ENCODE measurements at places on chromosomes 11 and 22. TPM values are rescaled to one million over a fixed set of nuclear protein-coding genes. Genes with fewer than 3 reads are reported as not detected.

The ZDHHC8 gene
- total RNA-seq: 8.7 TPM

The HTATIP2 gene
- total RNA-seq: 27.9 TPM

- peak; percentile 93 for DNase-seq
Observed at GRCh38 chr11:131888230-131888855, 517.9 kb downstream of the NTM start.

DNA sequence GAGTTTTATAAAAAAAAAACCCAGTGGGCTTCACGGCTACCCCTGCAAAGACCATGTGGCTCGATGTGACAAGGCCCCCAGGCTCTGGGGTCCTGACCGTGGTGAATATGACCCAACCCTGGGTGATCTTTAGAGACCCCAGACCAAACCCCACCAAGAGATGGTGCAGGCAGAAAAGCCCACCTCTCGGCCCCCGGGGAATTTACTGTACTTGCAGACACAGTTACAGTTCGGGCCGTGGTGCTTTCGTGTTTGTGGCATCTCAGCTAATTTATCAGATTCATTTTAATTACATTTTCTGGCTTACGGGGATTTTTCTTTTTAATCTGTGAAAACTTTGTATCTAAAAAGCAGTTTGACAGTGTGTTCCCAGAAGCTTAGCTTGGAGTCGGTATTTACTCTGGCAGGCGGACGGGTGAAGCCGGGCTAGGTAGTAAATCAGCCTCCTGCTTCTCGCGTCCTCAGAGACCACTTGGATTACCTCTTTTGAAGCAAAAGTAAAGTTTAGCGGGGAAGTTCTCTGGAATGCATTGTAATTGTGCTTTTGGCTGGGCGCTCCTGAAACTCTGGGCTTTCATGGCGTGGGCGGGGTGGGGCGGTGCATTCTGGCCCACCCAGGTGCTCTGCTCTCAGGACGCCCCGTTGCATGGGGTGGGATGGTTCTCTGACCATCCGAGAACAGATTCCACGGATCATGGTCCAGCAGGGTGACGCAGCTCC is 25.3 kb downstream of the ANO1 start:
- no peak for DNase-seq

- DNase-seq: peak; percentile 94
Observed at GRCh38 chr11:77073328-77074001, 6.7 kb downstream of the CAPN5 start.

GRCh38 chr22:30250661-30251267 is 4.2 kb upstream of the LIF start:
- peak; percentile 49 for DNase-seq

DNA sequence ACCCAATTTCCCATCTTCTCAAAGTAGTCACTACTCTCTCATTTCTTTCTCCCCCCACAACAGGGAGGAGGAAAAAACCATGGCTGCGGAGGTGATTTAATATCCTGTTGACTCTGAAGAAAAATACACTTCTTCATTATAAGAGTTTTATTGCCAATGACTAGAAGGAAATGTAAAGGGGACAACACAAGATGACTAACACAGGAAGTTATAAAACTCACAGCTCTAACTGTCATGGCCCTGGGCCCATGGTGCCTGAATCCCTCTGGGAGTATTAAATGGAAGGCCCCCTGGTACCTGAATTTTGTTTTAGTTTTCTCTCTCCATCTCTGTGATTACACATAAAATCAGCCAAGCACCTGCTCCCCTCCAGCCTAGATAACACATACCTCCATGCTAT is 352.8 kb upstream of the FAT3 start:
- DNase-seq: no peak

- DNase-seq: peak; percentile 14
Observed at GRCh38 chr22:17095538-17095937, 10.7 kb downstream of the IL17RA start.

The CATSPER1 gene
- not detected for total RNA-seq

The RAB36 gene
- 4.6 TPM for total RNA-seq

The MPPED2 gene
- not detected for total RNA-seq

DNA sequence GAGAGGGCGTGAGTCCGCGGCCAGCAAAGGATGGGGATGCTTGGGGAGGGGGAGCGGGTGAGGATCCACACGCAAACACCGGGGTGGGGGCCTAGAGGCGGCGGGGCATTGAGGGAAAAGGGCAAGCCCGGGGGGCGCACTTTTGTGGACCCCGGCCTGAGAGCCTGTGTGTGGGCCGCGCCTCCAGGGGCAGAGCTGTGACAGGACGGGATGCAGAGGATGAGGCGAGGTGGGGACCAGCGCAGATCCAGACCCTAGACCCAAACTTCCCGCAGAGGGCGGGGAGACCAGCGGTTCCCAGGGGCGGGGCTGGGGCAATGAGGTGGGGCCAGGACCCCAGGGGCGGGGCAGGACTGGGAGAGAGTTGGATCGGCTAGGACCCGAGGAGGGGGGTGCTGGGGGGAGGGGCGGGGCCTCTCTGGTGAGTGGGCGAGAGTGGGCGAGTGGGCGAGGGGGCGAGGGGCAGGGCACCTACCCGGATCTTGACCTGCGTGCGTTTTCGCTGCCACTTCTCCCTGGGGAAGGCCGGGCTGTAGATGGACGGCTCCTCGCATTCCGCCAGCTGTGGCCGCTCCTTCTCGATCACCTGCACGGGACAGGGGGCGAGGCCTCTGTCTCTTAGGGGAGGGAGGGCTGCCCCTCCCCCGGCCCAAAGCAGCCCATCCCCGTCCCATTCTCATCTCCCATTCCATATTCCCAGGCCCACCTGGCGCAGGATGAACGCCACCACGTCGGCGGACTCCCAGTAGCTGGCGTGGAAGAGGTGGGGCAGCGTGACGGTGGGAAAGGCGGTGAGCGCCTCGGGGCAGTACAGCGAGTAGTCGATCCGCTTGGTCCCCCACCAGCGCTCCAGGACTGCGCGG is 10.6 kb downstream of the PITPNM1 start:
- no peak for DNase-seq

DNA sequence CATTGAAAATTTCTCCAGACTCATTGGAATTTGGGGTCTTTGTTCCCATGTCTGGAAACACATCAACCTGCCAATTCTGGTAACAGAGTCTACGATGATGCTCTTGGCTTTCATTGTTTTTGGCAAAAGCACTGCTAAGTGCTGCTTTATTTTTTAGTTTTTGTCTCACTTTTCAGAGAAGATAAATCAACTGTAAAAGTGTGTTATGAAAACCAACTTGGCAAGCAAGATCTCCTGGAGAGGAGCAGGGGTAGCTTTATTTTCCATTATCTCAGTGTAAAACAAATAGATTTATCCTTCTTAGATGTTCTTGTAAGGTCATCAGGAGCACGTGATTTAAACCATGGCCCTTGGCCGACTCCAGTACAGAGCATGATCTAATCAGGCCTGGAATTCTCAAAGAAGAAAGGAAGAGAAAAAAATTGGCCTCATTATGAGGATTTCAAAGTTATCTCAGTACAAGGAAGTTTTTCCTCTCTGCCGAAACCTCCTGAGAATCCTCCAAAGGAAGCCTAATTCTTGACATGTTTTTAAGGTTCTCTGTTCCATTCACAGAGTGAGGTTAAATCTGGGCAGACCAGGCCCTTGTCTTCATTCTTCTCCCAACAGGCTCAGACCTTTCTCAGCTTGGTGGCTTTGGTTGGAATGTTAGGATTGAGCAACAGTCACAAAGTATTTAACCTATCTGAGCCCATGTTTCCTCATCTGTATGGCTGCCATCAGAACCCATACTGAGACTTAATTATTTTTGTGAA is 16.4 kb upstream of the PAMR1 start:
- DNase-seq: peak; percentile 99

- DNase-seq: no peak
Observed at GRCh38 chr11:117614728-117615127, 182.3 kb downstream of the DSCAML1 start.

GRCh38 chr11:131924001-131924400 is 553.6 kb downstream of the NTM start:
- DNase-seq: no peak

DNA sequence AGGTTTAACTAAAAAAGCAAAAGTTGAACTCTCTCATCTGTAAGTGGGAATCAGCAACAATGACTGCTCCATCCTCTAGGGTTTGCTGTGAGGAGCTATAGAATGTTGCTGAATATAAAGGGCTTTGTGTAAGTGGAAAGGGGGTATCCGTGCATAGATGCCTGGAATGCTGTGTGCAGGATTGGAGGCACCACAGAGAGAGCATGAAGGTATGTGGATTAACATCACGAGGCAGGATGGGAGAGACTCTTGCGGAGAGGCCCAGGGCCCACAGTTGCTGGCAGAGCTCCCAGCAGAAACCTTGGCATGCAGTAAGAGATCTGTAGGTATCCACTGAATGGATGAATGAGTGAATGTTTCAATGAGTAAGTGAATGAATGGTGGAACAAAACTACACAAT is 298.7 kb upstream of the DDI1 start:
- no peak for DNase-seq

DNA sequence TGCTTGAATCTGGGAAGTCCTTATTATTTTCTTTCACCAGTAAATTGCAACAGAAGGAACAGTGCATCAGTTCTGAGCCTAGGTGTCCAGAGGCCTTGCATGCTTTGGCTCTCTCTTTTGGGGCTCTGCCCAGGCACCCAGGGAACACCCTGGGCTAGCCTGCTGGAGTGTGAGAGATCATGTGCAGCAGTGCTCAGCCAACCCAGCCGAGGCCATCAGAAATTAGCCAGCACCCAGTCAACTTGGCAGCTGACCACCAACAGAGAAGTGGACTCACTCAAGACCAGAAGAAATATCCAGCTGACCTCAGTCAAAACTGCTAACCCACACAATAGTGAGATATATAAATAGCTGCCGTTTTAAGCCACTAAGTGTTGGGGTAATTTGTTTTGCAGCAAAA is 11.2 kb upstream of the P4HA3 start:
- peak; percentile 95 for DNase-seq

DNA sequence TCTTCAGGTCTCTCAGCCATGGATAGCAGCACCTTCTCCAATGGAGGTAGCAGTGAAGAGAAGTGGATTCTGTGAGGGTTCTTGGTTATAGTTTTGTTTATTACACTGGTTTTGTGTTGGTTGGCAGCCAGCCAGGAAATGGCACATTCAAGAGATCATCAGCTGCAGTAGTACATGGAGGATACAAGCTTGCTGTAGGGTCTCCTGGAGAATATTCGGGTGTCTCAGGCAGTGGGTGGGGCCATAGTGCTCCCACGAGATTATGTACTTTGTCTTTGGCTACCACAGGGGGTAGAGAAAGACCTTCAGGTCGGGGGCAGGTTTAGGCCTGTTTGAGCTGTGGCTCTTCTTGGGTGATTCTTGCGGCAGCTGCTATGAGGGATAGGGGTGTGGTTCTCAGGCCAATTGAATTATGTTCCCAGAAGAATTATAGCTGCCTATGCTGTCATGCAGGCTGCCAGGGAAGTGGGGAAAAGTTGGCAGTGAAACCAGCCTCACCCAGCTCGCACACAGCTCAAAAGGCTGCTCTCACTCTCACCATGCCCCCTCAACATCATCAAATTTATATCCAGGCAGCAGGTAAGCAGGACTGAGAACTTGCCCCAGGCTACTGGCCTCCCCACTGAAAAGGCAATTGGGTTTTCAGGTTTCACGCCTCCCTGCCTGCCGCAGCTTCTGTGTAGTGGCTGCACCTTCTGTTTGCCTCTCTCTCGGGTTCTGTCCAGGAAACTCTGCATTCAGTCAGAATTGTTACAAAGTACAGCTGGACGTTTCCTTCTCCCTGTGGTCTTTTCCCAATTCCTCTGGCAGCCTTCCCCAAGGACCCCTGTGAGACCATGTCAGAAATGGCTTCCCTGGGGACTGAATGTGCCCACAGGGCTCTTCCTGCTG is 435.5 kb downstream of the LUZP2 start:
- DNase-seq: no peak

GRCh38 chr11:27525824-27526516 is 19.4 kb upstream of the LIN7C start:
- no peak for DNase-seq

- DNase-seq: no peak
Observed at GRCh38 chr11:113415343-113415742, 27.8 kb downstream of the ANKK1 start.

The UPK3A gene
- not detected for total RNA-seq

The PDGFB gene
- total RNA-seq: 0.09 TPM

GRCh38 chr22:49676783-49677494 is 150.7 kb downstream of the BRD1 start:
- DNase-seq: no peak

- DNase-seq: no peak
Observed at GRCh38 chr11:32316858-32317642, 118.3 kb downstream of the WT1 start.

The FAU gene
- total RNA-seq: 239 TPM

GRCh38 chr22:23431337-23432072 is 148.6 kb downstream of the IGLL1 start:
- no peak for DNase-seq

DNA sequence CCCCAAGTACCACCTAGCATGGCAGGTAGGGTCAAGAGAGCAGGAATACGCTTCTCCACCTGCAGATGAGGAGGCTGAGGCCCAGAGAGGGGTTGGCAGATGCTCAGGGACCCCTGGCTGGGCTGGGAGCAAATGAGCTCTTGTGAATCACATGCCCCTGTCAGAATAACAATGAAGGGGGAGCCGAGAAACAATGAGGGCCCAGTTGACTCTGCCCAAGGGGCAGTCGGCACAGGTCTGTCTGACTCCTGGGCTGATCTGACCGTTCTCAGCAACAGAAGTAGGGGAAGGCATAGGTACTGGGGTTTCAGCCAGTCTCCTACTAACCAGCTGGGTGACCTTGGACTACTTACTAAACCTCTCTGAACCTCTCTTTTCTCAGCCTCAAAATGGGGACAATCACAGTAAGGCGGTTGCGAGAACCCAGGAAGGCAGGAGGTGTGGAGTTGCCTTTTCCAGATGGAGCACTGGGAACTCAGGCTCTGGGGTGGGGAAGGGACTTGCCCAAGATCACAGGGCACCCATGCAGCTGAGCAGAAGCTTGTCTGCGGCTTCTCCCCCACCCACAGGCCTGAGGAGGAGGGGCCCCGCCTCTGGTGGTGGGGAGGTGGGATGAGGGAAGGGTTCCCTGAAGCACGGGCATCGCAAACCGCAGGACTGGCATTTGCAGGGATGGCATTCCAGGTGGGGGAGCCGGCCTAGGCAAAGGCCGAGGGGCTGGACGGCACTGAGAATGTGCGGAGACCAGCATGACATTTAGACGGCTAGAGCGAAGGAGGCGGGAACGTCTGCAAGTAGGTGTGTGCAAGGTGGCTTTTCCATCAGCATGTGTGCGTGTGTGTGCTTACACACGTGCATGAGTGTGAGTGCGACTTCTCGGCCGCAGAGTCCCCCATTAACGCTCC is 163.0 kb downstream of the MN1 start:
- no peak for DNase-seq

- DNase-seq: no peak
Observed at GRCh38 chr22:46113910-46114517, 36.3 kb upstream of the PPARA start.

DNA sequence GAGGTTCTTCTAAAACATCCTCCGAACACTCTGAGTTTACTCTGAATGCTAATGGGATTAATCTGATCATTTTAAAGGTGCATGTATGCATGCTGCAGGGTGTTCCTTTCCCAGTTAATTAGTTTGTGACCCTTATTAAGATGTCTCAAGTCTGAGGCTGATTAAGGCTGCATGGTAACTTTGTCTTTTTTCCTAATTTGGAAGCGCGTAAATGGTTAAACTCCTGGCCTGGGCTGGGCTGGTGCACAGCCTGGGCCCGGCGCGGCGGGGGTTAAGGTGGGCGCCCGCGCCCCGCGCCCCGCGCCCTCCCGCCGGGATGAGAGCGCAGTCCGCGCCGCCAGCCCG is 539.7 kb downstream of the NTM start:
- no peak for DNase-seq
